Putamen (tissue), 1 donor: ENCODE measurements at places on chromosomes 1 and 21.

DNA sequence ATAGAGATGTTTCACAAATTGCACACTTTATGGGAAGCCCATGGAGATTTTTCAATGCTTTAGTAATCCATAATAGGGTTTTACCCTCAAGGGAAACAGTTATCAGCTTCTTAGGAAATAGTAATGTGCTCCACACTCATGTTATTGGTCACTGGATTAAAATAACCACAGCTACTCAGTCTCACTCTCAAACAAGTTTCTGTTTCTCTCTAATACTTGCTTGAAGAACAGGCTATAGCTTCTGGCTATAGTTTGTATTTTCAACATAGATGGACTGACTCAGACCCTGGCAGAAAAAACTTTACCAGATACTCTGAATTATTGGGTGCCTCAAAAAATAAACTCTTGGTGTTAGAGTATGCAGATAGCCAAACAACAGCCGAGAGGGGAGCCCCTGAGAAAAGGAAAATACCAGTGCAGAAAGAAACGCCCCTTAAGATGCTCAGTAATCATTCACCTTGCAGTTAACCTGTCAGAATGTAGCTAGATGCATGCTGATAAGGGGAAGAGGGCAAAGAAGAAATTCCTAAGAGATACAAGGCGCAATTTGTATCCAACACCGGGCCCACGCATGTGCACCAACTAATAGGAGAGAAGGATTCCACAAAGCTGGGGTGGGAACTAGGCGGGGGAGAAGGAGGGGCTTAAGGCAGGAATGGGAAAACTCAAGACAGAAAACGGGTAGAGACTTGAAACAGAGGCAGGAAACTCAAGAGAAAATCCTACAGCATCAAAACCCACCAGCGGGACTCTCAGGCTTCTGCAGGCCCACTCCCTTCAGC lies 30.4 kb upstream of the PDE4B start:
- no peak for DNase-seq

DNA sequence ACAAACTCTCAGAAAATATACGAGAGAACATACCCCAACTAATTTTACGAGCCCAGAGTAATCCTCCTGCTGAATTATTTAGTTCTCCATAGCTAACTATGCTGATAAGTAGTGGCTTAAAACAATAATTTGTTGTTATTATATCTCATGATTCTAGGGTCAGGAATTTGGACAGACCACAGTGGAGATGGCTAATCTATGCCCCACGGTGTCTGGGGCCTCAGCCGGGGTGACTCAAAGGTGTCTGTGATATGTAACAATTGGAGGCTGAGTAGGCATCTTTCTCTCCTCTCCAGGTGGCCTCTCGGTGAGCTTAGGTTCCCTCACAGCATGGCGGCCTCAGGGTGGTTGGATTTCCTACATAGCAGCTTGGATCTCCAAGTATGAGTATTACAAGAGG lies 35.4 kb upstream of the FOXO6 start:
- DNase-seq: no peak

GRCh38 chr1:94027721-94028515 lies 93.0 kb downstream of the ABCA4 start:
- DNase-seq: no peak

DNA sequence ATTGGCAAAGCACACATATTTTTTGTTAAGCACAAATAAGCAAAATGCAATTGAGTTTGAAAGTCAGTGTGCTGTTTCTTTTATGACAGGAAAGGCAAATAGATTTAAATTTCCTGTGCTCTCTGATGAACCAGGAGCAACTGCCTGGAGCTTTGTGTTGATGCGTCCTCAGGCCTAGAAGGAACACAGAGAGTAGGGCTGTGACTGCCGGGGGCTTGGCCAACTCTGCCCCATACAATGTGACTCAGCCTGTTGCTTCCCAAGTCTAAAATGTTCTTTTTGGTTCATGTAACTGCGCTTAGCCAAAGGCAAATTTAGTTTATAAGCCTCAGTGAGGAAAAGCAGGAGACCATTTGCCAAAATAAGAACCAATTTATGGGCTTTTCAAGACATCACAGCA lies 37.5 kb downstream of the TOR1AIP2 start:
- DNase-seq: no peak

GRCh38 chr1:89464008-89464407 lies 60.6 kb upstream of the LRRC8B start:
- DNase-seq: no peak

DNA sequence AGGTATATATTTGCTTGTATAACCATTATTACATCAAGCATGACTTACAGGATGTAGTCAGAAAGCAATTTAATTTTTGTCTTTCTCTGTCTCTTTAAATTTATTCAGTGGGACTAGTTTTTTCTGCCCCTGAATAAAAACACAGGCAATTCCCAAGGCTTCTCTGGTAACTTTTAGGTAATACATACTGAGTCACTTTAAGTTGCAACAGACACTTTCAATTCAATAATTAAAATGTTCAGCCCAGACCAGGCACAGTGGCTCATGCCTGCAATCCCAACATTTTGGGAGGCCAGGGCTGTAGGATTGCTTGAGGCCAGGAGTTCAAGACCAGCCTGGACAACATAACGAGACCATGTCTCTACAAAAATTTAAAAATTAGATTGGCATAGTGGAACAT lies 12.3 kb downstream of the SLC44A3 start:
- no peak for DNase-seq

DNA sequence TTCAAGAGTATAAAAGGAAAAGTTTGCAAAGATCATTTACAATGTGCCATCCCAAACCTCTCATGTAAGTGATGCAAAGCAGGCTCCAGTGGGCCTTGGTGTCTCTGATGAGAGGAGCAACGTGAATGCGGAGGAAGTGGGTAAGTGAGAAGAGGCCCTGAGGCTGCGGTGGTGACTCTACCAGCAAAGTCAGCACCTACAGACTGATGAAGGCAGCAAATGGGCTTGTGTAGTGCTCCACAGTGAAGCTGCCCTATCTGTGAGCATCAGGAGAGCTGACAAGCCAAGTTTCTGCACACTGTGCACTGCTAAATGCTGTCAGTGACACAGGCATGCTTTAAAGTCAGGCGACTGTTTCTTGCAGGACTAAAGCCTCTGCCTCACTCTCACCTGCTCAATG lies 15.6 kb upstream of the RAP1A start:
- DNase-seq: no peak
